Osteocyte (in vitro differentiated cells): ENCODE measurements at places on chromosomes 13 and 19. TPM values are rescaled to one million over a fixed set of nuclear protein-coding genes. Genes with fewer than 3 reads are reported as not detected.
A peak's percentile ranks its signal among the peaks of the same experiment; 100 is the strongest.

The ZNF382 gene
- total RNA-seq, result 13.2 and 15.0 TPM in 2 replicates

The MAP4K1 gene
- total RNA-seq, result 2.1 and 3.1 TPM in 2 replicates

The NANOS3 gene
- total RNA-seq, result 1.1 and 3.5 TPM in 2 replicates

The ZNF66 gene
- 3.9 and 5.7 TPM in 2 replicates for total RNA-seq

The LGALS7B gene
- not detected in 2 replicates for total RNA-seq

The SIGLECL1 gene
- total RNA-seq, result not detected in 2 replicates

The IGFL3 gene
- total RNA-seq, result not detected in 2 replicates

The SIAH3 gene
- not detected in 2 replicates for total RNA-seq

The ZNF765 gene
- 9.0 and 10.7 TPM in 2 replicates for total RNA-seq

The GAS6 gene
- total RNA-seq, result 14.8 and 15.0 TPM in 2 replicates

DNA sequence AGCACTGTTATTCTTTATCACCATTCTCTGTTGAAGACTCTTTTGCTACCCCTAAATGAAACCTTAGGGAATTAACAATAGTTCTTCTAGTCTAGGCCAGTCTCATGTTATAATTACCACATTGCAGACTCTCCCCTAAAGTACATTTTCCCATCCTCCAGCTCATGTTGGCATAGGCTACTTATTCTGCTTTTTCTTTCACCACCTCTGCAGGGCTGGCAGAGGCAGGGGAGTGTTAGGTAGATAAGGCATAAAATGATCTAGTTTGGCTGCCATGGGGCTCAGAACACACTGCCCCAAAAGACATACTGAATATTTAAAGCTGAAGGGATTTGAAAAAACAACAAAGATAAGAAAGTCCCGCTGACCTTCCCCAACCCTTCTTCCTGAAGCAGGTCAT lies 82.7 kb upstream of the RFC3 start:
- no peak for DNase-seq

GRCh38 chr13:36606060-36606459 lies 67.8 kb upstream of the SERTM1 start:
- DNase-seq, result no peak

- DNase-seq, result no peak
Observed at GRCh38 chr19:347946-348861, 3.6 kb upstream of the MIER2 start.

DNA sequence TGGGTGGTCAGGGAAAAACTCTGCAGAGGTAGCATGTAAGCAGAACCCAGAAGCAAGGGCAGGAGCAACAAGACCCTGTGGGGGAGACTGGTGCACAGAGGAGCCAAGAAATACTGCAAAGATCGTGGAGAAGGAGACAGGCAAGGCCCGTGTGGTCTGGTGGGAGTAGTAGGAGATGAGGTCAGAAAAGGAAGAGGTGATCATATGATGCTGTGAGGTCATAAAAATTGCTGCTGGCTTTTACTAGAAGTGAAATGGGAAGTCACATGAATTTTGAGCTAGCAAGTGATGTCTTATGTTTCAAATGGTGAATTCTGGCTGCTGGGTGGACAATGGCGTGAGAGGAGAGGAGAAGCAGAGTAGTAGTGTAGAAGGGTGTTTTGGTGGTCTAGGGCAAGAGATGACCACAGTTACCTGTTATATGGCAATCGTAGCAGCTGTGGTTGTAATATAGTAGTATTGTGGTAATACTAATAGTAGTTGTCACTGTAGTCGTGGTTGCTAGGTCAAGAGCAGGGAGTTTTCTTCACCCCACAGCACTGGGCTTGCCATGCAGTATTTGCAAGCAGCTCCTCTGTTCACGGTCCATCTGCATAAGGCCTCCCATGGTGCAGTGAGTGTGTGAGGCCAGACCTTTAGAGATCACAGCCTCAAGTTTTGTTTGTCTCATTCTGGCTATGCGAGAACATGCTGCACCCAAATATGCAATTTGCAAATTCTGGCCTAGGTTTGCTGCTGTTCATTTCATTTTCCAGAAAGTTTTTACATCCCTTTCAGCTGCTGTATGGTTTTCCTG lies 205.0 kb downstream of the TSHZ3 start:
- DNase-seq, result no peak

DNA sequence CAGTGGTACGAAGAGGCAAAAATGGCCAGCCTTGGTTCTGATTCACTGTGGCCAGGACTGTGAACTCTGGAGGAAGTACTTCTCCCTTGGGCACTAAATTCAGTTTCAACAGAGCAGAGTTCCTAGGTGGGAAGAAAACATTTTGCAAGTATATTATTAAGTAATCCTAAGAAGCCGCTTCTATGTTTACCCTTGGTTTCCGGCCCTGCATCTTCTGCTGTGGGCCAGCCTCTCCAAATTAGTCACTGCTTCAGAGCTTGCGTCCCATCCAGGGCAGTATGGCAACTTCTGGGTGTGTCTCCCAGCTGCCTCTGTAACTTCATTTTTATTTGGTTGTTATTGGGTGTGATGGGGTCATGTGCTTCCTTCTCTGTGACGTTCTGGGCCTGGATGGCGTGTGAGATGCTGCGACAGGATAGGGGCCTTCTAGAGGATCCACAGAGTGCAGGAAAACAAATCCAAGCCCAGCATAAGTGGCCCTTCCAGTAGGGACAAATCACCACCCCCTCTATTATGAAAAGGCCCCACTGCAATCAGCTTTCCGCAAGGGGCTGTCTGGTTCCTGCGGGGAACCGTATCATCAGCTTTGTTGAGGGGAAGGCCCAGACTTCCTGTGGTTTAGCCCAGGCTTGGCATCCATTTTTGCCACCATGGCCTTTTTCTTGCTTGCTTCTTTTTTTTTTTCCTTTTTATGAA lies 55.1 kb upstream of the C1QTNF9 start:
- DNase-seq, result no peak

GRCh38 chr13:100235311-100235901 lies 146.5 kb downstream of the PCCA start:
- DNase-seq, result no peak

DNA sequence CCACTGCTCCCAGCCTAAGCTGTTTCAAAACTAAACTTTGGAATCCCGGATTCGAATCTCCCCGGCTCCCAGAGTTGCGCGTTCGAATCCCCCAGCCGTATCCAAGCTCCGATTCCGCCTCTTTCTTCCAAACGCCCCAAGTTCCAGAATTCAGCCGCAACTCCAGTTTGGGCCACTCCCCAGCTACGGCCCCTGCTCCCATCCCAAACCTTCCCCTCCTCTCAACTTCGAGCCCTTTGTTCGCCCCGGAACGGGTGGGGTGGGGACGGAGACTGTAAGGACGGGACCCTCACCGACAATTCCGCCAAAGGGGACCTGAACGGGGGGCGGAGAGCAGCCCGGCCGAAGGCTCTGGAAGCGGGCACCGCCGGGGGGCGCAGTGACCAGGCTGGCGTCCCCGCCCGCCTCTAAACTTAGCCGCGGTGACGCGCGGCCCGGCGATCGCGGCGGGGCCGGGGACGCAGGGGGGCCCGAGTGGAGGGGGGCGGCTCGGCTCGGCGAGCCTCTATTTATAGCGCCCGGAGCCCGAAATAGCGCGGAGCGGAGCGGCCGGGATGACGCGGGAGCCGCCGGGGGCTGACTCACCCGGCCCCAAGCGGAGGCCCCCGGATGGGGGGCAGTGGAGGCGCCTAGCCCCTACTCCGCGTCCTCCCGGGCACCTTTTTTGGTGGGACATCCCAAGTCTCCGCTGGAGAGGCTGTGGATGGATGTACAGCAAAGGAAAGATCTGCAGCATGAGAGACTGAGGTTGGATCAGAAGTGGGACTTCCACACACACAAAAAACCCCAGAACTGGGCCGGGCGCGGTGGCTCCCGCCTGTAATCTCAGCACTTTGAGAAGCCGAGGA lies 4.9 kb upstream of the ERCC1 start:
- peak; percentile 87 for DNase-seq

DNA sequence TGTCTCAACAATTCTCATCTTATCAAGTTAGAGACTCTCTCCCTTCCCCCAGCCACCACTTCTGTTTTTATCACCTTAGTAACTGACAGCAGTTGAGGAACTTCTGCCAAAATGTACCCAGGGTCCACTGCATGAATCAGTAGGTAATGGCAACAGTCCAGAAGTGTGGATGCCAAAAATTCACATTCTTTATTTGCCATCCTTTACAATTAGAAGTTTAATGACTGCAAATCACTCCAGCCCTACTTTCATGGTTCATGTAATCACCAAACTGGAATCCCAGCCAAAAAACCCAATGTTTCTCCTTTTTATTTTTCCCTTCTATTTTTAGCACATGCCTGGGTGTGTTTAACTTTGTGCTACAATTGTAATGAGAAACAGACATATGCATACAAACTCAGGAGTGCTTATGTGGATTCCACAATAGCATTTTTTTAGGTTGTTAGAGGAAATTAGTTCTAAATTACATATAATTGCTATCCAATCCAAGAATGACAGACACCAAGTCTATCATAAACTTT lies 243.5 kb downstream of the RGCC start:
- no peak for DNase-seq

DNA sequence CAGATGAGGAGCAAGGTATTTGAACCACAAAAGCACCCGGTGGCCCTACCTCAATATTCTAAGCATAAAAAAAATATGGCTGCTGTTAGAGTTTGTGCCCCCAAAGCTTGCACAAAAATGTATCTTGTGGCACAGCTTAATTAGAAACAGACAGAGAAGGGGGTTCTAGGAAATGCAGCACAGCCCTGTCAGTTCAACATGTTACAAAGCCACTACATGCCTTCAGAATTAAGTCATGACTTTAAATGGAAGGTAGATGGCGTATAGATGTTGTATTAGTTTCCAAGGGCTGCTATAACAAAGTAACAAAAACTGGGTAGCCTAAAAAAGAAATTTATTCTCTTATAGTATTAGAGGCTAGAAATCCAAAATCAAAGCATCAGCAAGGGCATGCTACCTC lies 703.8 kb downstream of the DIAPH3 start:
- no peak for DNase-seq

- peak; percentile 65 for DNase-seq
Observed at GRCh38 chr19:32222556-32222955, 122.9 kb upstream of the ZNF507 start.

- DNase-seq, result no peak
Observed at GRCh38 chr19:28296506-28296905, 916.4 kb downstream of the UQCRFS1 start.

- no peak for DNase-seq
Observed at GRCh38 chr13:113979791-113980471, 6.1 kb upstream of the C13orf46 start.

GRCh38 chr13:24038841-24039330 lies 121.6 kb upstream of the SPATA13 start:
- DNase-seq, result no peak

DNA sequence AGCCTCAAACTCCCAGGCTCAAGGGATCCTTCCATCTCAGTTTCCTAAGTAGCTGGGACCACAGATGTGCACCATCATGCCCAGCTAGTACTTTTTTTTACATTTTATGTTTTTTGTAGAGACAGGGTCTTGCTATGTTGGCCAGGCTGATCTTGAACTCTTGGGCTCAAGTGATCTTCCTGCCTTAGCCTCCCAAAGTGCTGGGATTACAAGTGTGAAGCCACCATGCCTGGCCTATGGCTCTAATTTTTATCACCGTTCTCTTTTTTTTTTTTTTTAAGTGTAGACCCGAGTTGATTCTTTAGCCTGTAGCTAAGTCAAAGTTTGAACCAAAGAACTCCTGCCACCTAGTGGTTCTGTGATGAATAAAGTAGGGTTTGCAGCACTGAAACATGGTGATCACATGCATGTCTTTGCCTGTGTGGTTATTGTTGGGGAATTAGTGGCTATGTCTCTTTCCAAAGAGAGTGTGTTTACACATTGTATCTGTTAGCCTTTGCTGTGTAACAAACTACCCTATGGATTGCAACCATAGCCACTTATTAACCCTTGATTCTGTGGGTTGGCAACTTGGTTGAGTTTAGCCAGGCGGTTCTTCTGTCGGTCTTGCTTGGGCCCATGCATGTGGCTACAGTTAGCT lies 11.6 kb downstream of the NFILZ start:
- no peak for DNase-seq

DNA sequence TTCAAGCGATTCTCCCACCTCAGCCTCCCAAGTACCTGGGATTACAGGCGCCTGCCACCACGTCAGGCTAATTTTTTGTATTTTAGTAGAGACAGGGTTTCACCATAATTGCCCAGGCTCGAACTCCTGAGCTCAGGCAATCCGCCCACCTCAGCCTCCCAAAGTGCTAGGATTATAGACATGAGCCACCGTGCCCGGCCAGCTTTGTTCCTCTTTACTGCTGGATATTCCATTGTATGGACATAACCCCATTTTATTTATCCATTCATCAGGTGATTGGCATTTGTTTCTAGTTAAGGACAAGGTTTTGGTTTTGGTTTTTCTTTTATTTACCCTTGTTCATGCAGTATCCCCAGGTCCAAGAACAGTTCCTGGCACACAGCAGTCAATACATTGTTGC lies 4.1 kb upstream of the RPS9 start:
- no peak for DNase-seq

DNA sequence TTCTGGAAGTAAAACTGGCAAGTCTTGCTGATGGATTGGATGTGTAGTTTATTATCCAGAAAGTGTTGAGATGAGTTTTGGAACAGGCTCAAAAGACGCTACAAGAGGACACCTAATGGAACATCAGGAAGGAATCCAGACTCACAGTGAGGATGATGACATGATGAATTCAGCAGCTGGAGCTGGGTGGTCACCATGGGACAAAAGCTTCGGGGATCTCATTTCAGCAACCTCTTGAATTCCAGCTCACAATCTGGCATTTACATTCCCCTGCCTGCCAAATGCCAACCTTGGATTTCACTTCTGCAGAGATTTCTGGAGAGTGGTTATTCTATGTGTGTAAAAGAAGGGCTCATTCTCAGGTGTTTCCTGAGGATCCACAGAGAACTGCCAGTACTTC lies 288.0 kb upstream of the TMTC4 start:
- no peak for DNase-seq

DNA sequence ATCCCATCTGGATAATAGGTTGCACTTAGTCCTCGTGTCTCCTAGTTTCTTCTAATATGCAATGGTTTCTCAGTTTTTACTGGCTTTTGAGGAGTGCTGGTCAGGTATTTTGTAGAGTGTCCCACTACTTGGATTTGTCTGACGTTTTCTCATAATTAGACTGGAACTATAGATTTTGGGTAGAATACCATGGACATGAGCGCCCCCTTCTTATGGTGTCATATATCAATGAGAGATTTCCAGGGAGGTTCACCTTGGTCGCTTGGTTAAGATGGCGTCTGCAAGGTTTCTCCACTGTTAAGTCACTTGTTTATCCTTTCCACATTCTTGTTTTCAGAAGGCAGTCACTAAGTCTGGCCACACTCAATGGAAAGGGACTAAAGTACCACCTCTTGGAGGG lies 6.7 kb downstream of the SOHLH2 start:
- DNase-seq, result no peak

GRCh38 chr13:100875392-100876043 lies 200.9 kb upstream of the TMTC4 start:
- no peak for DNase-seq

DNA sequence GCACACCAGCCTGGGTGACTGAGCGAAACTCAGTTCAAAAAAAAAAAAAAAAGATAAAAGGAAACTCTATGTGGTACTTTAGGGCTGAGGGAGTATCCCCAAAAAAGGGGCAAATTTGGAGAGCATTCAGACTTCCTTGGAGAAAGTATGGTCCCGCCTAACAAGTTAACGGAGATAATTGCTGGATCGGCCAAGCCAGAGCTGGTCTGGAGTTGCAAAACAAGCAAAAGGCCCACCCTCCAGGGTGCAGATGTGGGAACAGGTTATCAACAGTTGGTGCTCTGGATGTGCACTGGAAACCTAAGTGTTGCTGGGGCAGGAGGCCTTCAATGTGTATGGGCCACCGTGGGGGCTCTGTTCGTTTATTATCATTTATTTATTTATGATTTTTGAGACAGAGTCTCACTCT lies 2.8 kb downstream of the IQCN start:
- no peak for DNase-seq
